Activated T-cell treated with anti-CD3 and anti-CD28 coated beads for 48 hours (primary cell): ENCODE measurements at places on chromosomes 5 and 9.

- no peak for DNase-seq
These were observed 607 bp upstream of the HNRNPAB start for GRCh38 chr5:178203670-178204181.

- DNase-seq: no peak
These were observed 69.1 kb upstream of the PUM3 start for GRCh38 chr9:2913026-2913425.

- DNase-seq: no peak
These were observed 175.6 kb downstream of the HSD17B3 start for GRCh38 chr9:96126321-96126881.

GRCh38 chr5:24232929-24233498 is 411.8 kb downstream of the CDH10 start:
- no peak for DNase-seq

GRCh38 chr5:44178414-44178813 is 210.8 kb downstream of the FGF10 start:
- DNase-seq: no peak

DNA sequence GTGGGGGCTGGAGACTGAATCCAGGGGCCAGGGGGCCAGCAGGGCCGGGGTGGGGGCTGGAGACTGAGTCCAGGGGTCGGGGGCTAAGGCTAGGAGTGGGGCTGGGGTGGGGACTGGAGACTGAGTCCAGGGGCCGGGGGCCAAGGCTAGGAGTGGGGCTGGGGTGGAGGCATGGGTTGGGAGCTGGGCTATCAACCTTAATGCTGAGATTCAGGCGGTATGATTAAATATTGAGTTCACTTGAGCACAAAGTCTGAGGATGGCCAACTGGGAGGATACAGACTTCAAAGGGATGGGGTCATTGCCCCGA is 17.0 kb upstream of the LRRC14B start:
- DNase-seq: no peak

DNA sequence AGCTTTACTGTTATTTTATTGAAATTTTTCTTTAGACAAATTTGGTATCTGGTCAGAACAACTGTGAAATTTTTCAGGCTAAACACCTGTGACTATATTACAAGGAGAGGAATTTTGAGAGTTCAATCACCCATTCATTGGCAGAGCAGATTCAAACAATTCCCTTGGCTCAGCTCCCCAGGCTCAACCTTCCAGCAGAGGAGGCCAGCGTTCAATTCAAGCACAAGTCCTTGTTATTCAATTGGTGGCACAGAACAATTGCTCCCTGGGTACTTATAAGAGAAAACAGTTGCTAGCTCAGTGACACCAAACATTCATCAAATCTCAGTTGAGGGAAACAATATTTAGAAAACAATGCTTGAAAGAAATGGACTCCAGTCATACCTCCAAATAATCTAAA is 83.3 kb downstream of the SUSD1 start:
- DNase-seq: no peak

DNA sequence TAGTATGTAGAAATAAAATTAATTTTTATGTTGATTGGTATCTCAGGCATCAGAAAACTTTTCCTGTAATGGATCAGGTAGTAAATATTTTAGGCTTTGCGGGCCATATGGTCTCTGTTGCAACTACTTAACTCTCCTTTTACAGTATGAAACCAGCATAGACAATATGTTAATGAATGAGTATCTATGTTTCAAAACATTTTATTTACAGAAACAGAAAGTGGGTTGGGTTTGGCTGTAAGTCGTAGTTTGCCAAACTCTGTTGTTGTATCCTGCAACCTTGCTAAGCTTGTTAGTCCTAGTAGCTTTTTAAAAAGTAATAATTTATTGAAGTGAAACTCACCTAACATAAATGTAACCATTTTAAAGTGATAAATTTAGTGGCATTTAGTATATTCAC is 132.1 kb downstream of the NR3C1 start:
- DNase-seq: no peak

DNA sequence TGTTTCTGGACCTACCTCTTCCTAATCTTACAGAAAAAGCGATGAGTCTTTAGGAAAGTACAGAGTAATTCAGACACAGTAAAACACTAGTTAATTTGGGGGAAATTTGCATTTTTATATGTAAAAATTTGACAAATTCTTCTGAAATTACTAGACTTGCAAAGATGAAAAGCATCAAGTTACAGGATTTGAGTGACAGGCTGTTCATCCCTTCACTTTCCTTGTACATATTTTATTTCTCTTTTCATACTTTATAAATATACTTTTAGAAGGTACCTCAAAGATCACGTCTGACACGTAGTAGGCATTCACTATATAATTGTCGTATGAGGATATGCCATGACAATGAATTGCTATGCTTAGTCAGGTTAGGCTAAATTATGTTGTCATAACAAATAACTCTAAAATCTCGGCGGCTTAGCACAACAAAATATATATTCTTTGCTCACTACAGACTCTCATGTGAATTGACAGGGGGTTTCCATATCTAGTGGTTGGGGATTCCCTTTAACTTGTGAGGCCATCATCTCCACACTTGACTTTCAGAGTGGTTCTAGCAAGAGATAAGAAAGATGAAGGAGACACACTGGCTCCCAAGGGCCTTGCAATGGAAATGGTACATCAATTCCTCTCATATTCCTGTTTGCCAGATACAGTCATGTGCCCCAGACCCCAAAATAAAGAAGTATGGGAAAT is 154.1 kb upstream of the TUT7 start:
- no peak for DNase-seq

- DNase-seq: no peak
These were observed 71.3 kb downstream of the LHFPL2 start for GRCh38 chr5:78577071-78577807.
